ENCODE measurements at places on chromosomes 16 and 17.

GRCh38 chr17:60359415-60359814 lies 32.5 kb downstream of the USP32 start:
- DNase-seq = no peak

DNA sequence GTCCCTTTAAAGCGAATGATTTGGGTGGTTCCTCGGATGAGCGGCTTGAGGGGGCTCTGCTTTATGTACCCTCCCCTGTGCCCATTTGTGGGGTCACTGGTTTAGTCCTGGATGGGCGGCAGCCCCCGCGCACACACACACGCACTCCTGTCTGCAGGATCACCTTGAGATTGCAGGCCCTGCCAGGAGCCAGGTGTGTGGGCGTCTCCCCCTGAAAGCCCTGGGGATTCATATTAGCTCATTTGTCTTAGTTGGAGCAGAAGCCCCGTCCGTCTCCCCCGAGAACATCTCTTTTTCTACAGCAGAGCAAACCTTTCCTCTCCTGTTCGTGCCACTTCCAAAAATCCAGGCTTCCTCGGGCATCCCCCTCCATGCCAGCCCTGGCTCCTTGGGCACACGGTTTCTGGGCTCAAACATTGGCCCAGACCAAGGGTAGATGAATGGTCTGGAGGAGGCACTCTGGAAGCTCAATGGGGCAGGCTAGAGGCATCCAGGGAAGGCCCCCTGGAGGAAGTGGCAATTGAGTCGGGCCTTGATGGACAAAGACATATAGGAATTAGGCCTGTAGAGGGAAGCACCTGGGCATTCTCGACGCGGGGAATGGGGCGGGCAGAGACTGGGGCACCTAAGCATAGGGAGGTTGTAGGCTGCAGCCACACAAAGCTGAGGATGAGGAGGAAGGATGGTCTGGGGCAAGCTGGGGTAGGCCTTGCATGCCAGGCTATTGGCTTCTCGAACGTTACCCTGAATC lies 218.5 kb upstream of the GSE1 start:
- no peak for DNase-seq

DNA sequence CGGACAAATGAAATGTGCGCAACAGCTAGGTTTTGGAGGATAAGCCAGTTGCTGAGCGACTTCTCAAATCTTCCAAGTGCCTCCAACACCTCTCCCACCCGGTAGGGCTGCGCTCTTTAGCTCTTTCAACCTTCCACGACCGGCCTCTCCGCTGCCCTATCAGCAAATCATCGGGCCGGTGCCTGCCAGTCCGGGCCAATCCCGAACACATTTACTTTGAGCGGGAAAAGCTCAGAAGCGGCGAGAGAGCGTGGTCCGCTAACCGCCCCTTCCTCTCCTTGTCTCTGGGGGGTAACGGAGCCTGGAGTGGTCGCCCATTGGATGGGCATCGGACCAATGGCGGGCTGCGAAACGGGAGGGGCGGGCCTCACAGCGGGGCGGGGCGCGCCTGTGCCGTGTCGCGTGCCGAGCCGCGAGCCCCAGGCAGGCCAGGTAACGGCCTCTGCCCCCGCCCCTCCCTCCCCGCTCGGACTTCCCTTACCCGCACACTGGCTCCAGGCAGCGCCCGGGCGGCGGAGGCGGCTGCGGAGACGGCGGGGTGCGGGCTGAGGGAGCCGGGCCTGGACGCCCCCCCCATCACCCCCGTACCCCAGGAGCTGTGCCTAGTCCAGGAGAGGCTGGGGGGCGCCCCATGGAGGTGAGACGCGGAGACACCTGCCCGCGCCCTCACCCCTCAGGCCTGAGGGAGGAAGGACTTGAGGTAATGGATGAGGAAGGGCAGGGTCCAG lies at the start of gene MEIOC:
TSS of gene MEIOC (plus strand) at position 486 of the 728 bp plus-strand sequence. CDS start at position 632, 146 bp downstream.
- DNase-seq = no peak

DNA sequence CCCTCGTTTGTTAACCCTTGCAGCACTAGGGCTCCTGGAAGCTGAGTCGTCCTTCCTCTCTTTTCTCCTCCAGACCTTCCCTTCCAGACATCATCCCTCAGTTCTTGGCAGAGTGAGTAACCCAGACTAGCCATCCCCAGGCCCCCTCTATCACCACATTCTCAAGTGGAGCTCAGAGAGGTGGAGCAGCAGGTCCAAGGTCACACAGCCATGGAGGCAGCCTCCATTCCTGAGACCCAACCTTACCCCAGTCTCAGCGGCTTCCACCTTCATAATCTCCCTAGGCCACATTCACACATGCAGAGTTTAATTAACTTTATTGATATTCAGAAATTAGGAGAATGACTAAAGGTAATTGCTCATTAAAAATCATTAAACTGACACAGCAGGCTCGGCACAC lies 3.0 kb downstream of the SEZ6 start:
- DNase-seq = no peak

- DNase-seq = no peak
Measured at GRCh38 chr16:21302898-21303528, 24.9 kb upstream of the CRYM start.

Measured in GM04503 (cell line).